ENCODE measurements at places on chromosomes 7 and 10.

DNA sequence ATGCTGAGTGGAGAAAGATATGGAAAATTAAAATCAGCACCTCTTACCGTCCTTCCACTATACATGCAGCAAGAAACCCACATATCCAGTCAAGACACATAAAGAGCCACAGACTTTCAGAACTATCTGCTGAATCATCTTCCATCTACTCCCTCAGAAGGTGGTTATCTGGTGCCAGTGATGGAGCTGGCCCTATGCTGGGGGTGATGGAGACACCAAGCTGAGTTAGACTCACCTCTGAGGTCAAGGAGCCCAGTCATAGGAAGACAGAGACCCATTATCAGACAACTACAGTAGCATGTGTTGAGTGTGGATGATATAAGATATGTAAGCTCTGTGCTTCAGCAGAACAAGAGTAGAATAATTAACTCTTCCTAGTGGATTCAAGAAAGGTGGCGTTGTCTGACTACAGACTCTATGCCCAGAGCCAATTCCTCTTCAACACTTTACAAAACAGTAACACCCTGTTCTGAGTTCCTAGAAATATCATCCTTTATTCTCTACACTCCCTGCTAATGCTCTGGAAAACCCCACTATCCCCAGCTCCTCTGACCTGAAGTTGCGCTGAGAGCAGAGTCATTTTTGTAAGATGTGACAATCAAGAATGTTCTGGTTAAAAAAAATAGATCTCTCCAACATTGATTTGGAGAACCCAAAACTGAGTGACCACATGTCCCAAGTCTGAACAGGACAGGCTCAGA, 14.3 kb downstream of the CYP3A5 start:
- DNase-seq, result peak; percentile 65

DNA sequence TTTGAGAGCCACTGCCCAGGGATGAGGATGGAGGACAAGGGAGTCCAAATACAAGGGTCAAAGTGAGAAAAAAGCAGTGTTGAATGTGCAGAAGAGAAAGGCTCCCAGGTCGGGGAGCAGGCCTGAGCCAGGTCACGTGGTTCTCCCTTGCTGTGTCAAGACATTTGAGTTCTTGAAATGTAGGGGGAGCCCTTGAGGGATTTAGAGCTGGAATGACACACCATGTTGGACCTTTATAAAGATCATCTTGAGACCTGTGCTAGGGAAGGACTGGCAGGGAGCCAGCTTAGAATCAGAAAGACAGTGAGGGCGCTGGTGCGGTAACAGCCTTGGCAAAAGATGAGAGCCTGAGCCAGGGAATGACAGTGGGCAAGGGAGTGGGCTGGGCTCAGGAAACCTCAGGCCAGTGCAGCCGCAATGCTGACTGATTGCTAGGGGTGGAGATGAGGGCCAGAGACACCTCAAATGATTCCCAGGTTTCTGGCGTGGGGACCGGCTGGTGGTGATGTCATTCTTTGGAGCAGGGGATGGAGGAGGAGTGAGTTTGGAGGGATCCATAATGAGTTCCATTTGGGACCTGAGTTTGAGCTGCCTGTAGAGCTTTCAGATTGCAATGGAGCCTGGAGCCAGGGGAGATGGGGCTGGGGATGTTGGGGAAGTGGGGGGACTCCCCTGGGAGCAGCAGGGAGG, 120.1 kb downstream of the PTPN20 start:
- DNase-seq, result no peak

GRCh38 chr7:34162027-34162565, 256.8 kb downstream of the BMPER start:
- no peak for DNase-seq

DNA sequence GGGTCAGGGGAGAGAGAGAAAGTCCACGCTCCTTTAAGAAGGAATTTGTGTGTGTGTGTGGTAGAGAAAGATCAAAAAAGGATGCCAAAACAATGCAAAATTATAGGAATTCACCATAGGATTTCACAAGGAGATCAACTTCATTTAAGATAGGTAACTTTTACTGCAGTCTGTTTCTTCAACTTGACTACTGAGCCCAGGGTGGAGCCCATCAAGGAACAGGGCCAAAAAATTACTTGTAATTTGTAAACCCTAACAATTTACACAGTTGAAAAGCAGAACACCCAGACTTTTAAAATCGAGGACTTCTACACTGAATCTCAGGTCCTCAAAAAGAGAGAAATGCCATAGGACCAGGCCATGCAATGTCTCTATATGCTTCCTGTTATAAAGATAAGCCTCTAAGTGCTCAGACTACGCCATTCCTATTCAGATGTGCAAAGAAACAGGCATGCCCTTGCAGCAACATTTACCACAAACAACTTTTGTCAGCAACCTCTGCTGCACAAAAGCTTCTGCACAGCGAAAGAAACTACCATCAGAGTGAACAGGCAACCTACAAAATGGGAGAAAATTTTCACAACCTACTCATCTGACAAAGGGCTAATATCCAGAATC, 10.6 kb upstream of the GIMAP4 start:
- DNase-seq, result peak; percentile 21

- DNase-seq, result peak; percentile 80
Observed at GRCh38 chr7:116087291-116087690, 56.7 kb upstream of the TFEC start.

DNA sequence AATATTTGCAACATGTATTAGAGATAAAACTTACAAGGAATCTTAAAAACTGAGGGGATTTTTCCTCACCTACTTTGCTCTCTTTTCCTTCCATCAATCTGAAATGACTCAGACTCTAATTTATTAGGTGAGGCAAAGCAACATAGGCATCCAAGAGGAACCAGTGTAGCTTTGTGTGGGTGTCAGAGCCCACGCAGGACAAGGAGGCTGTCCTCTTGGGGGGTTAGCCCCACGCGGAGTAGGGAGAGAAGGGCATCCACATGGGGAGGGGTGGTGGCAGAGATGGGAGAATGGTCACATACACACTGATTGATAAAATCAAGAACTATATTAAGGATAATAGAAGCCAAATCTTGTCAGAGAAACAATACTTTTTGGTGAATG, 33.8 kb upstream of the ARMS2 start:
- DNase-seq, result no peak

- DNase-seq, result no peak
Observed at GRCh38 chr10:8454357-8454756, 399.9 kb downstream of the GATA3 start.

- DNase-seq, result no peak
Observed at GRCh38 chr7:154881026-154881425, 121.9 kb downstream of the PAXIP1 start.

- DNase-seq, result no peak
Observed at GRCh38 chr7:29331163-29331562, 136.6 kb downstream of the CHN2 start.

DNA sequence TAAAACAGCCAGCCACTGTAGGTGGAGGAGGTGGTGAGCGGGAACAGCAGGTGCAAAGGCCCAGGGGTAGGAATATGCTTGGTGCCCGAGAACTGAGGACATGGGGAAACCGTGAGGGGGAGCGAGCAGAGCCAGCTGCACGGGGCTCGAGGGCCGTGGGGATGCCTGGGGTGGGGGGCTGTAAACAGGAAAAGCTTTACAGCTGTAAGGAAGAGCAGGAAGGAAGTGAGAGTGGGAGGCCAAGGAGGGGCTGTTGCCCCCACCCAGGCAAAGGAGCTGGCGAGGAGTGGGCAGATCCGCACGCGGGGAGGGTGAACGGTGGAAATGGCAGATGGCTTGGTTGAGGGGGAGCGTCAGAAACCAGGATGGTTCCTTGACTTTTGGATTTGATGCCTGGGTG, 34.4 kb downstream of the ZMIZ1 start:
- no peak for DNase-seq

GRCh38 chr10:109411917-109412316, 511.4 kb downstream of the XPNPEP1 start:
- no peak for DNase-seq

GRCh38 chr10:1121271-1121970, 65.2 kb downstream of the WDR37 start:
- DNase-seq, result no peak

DNA sequence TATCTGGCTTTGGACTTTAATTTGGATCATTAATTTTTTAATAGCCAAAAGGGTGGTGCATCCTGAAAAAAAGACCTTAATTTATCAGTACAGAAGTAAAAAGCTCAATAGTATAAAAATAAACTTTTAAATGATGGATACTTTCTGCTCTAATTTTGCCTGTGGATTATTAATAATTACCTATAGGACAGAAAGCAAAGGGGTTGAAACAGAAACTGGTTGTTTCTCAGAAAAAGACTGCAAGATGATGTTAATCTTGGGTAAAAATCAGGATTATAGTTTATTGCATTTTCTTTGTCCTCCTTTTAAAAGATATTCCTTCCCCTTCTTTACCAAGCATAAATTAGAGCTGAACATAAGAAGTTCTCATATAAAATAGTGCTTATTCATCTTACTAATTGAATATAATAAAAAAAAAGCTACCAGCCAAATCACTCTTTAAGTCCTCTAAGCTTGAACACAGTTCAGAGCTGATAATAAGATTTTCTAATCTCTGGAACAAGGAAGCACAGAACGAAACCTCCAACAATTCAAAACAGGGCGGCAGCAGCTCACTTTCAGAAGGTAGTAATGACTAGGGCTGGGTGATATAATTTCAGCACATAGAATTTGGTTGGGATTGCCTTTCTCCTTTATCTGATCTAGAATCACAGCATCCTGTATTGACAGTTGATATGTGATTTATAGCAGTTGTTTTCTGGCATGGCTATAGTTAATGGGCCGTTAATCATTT, 8.1 kb upstream of the GPR85 start:
- no peak for DNase-seq

DNA sequence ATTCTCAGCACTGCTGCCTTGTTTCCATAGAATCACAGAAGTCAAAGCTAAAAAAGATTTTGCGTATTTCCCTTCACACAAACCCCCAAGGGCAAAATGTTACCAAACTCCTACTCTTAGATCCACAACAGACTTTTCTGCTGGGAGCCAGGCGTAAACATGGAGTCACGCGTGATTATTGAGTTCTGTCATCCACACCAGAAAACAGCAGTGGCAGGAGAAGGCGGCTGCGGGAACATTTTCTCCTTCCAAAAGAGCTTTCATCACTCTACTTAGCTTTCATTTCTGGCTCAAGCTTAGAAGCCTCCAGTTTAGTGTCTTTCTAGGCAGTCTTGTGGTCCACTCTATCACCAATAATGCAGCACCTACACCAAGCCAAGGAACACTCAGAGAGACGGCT, 712.9 kb upstream of the NRP1 start:
- DNase-seq, result no peak

DNA sequence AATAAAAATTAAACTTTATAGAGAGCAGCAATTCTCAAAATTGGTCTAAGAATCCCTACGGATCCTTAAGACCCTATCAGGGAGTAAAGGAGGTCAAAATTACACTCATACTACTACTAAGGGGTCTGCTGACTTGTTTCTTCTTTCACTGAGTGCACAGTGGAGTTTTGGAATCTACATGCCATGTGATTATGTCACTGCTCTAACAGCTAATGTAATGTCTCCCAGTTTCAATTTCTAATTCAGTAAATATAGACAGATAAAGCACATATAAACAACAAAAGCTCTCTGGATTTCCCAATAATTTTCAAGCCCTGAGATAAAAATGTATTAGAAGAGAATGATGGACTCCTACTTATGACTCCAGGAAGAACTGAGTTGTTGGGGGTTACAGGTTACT, 74.6 kb downstream of the WAPL start:
- DNase-seq, result peak; percentile 94

GRCh38 chr7:98616381-98617050, 569 bp upstream of the NPTX2 start:
- no peak for DNase-seq
